NCI-H1048 (cell line): ENCODE measurements at places on chromosomes 4 and X.

GRCh38 chr4:92455951-92456350, 152.2 kb downstream of the GRID2 start:
- no peak for DNase-seq

GRCh38 chr4:140103676-140104075, 50.3 kb downstream of the MAML3 start:
- no peak for DNase-seq

DNA sequence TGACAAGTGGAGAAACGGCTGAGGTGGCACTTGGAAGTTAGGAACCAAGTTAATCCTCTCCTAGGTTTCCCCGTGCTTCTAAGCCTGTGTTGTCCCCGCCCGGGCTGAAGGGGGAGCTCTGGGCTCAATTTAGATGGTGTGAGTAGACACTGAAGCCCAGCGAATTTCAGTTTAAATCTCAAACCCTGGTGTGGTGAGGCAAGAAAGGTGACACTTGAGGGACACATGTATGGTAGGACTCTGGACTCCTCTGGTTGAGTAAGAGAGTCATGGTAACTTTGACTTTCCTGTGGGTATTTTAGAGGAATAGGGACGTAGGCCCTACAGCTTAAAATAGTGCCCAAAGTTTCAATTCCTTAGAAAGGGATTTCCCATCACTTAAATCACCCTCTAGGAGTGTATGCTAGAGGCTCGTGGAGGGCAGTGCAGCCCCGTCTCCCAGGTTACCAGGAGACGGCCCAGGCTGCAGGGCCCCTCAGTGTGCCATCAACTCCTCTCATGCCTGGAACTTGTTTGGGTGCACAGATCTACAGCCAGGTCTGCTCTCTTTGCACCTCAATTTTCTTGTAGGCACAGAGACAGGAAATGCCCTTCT, 24.0 kb downstream of the HAND2 start:
- peak; percentile 35 for DNase-seq

- DNase-seq: no peak
Measured at GRCh38 chrX:74506317-74507115, 85.2 kb downstream of the SLC16A2 start.

GRCh38 chr4:8540991-8541390, 39.2 kb upstream of the GPR78 start:
- DNase-seq: no peak
